ENCODE measurements at places on chromosomes 3 and 15.

DNA sequence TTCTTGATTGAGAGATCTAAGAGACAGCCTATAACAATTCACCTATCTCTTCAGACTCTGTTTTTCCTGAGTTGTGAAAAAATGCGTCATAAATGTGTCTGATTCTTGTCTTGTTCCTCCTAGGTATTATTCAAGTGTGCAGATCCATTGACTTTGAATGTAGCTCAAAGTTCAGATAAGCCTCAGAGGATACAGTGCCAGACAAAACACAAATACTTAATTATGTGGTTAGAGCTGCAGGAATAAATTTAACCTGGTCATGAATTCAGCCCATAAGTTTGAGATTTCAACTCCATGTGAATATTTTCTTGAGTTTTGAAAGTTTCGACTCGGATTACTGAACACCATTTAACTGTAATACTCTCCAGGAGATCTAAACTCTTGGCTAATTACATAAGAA is 174.0 kb downstream of the ECT2 start:
- no peak for DNase-seq

DNA sequence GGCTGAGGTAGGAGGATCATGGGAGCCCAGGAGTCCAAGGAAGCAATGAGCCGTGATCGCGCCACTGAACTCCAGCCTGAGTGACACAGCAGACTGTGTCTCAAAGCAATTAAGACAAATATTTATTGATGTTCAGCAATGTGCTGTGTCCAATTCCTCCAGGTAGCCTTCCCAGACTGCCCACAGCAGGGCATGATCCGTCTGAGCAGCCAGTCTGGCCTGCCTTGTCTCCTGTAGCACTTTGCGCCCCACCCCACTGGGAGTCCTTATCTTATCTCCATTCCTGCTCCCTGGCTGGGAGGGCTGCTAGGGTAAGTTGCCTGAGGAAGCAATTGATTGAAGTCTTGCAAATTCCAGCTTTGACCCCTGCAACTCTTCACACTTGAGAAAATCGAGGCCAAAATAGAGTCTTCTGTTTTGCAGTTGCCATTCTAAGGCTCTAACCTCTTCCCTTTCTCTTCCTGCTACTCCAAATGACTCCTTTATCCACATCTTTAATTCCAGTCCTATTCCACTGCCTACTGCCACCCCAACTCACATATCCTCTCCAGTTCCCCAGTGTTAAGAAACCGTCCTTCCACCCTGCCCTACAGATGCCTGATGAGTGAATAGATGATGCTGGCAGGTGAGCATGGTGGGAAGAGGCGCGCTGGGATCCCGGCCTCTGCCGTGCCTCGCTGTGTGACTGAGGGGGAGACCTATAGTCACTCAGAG is 26.9 kb upstream of the LCTL start:
- DNase-seq, result no peak

DNA sequence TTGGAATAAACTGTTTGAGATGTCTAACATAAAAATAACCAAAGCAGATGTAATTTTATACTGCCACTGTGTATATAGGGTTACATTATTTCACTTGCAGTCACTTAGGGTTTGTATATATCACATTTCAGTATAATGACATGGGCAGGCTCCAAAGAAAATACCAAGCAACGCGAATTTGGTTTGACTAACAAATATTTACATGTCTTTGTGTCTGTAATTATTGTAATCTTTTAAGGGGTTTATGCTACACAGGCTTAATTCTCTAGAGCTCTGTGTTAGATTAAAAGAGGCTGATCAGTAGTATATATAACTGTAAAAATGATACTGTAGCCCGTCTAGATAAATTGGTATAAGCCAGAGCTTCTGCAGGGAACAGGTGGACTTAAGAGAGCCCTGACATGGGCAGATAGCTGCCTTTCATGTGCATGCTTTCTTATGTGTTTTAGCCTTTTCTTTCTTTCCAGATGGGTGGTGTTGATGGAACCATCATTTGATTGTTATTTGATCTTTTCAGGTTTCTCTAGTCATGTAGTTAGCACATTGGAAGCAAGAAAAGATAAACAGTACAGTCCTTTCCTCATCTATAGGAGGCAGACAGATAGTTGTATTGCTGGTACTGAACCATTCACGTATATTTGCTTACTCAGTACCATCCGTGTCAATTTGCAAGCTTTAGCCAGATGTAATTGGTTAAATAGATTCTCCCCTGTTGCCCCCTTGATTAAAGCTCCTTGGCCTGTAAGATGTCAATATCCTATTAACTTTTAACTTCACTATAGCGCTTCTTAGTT is 86.1 kb downstream of the GALK2 start:
- no peak for DNase-seq

GRCh38 chr3:22399566-22399965 is 648.6 kb upstream of the ZNF385D start:
- DNase-seq, result no peak

GRCh38 chr15:89812847-89813320 is 1.8 kb downstream of the ANPEP start:
- no peak for DNase-seq

GRCh38 chr15:48352474-48353072 is 21.3 kb downstream of the DUT start:
- DNase-seq, result peak; percentile 67

DNA sequence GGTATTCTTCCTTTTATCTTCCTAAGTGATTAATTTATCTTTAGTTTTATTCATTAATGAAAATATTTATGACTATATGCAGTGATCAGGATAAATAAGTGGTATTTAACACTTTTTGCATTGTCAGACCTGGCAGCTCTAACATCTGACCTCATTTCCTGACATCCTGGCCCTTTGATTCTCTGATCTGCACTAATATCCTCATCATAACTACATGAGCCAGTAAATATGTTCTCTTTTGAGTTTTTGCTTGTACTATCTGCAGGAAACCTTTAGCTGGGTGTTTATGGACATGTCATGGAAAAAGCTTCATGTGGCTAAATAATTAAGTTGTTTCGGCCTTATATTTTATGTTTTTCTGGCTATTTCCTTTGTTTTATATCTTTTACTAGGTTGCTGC is 10.5 kb downstream of the NKTR start:
- no peak for DNase-seq

- no peak for DNase-seq
Measured at GRCh38 chr15:52193791-52194190, 2.6 kb upstream of the GNB5 start.

- DNase-seq, result no peak
Measured at GRCh38 chr3:169835533-169835932, 22.8 kb upstream of the LRRC34 start.

DNA sequence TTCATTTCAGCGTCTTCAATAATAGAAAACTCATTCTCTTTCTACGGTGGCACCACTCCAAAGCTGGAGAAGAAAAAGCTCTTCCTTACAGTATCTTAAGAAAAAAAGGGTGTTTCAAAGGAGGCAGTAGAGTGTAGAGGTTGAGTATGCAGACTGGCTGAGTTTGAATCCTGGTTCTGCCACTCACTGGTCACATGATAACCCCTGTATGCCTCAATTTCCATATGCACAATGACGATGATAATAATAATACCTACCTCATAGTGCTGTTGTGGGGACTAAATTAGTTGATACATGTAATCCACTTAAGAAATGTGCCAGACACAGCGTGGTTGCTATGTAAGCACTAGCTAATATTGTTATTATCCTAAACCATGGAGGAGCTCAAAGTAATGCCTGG is 4.5 kb downstream of the ANP32A start:
- no peak for DNase-seq

GRCh38 chr3:143351895-143352608 is 232.5 kb downstream of the CHST2 start:
- DNase-seq, result no peak

- no peak for DNase-seq
Measured at GRCh38 chr15:68387381-68388143, 44.4 kb downstream of the ITGA11 start.

DNA sequence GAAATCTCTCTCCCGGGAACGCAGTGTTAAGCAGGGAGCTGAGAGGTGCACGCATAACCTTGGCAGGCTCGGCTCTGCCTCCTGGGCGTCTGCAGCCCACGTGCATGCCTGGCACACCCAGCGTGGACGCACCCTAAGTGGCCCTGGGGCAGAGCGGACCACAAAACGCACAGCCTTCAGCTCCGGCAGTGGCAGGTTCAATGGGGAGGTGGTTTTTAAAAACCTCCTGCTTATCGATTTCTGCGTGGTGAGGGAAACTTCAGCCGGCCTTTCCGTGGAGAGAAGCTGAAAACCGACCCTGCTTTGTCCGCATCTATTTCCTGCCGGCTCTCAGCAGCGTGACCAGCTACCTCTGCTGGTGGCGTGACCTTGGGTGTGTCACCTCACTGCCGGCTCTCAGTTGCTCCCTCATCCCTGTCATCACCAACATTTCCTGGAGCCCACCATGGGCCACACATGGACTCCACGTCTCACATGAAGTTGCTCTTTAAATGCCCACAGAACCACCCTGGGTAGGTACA is 134.8 kb upstream of the MEF2A start:
- DNase-seq, result no peak

GRCh38 chr3:136862617-136863322 is 762 bp downstream of the NCK1 start:
- DNase-seq, result peak; percentile 73

- peak; percentile 55 for DNase-seq
Measured at GRCh38 chr3:48232734-48233133, 8.2 kb upstream of the ZNF589 start.

DNA sequence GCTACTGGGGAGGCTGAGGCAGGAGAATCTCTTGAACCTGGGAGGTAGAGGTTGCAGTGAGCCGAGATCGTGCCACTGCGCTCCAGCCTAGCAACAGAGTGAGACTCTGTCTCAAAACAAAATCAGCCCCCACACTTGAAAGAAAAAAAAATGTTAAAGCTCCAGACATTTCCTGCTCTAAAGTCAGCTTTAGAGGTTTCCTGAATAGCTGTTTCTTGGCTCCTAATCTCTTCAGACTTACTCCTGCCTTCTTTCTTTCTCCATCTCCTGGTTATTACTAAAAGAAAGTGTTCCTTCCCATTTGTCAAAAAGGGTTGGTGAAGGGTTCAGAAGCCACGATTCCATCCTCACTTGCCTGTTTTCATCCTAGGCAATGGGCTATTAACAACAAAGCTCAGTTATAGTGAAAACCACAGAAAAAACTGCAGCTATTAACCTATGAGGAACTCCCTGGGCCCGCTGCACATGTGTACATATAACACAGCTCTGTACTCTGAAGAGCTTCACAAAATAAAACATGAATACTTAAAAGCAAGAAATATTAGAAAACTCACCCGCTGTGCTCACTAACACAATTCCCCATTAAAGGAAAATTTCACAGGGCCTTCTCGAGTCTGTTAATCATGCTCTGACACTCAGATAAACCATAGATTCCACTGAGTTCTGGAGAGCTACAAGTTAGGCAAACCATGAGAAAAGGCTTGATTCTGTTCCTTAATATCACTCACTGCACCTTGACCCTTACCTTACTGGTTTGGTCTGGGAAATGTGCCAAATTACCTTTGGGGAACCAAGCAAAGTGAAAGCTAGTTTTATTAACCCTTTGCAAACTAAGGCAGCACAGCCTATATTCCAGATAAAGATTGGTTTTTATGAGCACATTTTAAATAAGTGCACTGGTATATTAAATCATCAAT is 89.9 kb upstream of the TSPAN3 start:
- DNase-seq, result no peak

- no peak for DNase-seq
Measured at GRCh38 chr3:139455206-139455605, 21.1 kb downstream of the RBP2 start.
